NCI-H2171 treated with DMSO at 0.1 percent for 48 hours (cell line): ENCODE measurements at places on chromosomes 2 and 18.
A peak's percentile ranks its signal among the peaks of the same experiment; 100 is the strongest.

DNA sequence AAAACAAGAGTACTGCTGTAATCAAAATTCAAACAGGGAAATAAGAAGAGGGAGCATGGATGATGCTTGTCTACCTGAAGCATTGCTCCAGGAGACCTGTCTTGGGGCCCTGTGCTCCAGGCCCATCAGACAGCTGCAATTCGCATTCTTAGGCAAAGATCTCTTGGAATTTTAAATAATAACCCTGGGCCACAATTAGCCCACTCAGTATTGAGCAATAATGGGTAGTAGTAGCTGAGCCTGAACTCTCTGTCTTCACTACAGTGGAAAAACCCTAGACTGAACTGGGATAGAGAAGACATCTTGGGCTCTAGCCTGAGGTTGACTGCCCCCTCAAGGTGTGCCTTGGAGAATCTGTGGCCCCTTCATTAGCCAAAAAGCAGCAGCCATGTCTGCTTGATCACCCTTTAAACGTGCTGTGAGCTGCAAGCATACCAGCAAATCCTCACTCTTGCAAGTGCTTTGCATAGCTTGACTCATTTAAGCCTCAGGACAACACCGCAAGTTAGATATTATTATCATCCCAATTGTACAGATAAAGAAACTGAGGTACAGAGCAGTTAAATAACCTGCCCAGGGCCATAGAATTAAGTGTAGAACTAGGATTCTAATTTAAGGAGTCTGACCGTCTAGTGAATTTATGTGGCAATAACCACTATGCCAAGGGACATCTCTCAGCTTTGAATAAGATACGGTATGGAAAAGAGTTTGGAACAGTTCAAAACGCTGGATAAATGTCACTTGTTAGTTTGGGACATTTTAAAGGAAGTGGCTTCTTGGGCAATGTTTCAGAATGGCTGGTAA, 69.0 kb downstream of the DDX1 start:
- no peak for DNase-seq

DNA sequence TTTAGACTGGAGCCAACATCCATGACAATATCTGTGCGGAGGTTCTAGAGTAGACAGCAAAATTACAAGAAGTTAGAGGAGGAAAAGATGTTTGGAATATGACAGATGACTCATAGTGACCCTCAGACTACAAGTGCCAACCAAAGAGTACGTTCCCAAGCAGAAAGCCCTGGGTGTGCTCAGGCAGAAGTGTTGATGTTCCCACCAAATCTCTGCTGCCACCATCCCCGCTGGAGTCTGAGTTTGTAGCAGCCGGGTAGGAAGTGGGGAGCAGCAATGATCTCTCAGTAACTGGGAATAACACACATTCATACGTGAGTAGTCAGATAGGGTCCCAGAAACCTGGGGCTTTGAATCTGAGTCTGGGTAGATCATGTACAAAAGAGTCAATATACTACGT, 73.2 kb downstream of the XDH start:
- DNase-seq = no peak

DNA sequence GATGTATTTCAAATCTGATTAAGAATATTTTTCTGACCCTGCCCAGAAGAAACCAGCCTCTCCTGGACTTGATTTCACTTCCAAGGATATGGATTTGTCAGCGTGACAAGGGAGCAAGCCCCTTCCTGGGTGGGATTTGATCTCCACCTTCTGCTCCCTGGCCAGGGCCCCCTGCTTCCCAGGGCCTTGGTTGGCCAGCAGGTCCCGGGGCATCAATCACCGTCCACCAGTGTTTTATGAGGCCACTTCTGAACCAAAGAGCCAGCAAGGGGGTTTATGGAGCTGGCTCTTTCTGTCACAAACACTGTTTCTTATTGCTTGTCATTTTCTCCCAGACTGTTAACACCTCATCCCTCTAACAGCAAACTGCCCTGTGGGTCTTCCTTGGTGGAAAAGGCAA, 320.5 kb upstream of the SKOR2 start:
- DNase-seq = no peak

DNA sequence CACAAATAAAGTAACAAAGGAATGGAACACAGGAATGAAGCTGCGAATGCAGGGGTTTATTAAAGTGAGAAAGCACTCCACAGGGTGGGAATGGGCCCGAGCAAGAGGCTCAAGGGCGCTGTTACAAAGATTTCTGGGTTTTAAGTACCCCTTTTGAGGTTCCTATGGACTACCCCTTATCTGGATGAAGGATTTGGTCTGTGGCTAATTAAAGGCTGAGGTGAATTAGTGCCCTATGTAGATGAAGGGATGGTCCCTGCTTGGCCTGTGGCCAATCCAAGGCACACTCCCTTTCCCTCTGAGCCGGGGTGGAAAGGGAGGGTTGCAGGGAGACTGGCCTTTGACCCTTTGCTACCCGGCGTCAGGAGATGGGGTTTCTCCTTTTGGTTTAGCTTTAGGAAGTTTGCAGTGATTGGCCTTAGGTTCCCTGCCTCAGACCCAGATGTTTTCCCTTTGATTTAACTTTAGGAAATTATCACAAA, 47.5 kb upstream of the CNGA3 start:
- DNase-seq = no peak

DNA sequence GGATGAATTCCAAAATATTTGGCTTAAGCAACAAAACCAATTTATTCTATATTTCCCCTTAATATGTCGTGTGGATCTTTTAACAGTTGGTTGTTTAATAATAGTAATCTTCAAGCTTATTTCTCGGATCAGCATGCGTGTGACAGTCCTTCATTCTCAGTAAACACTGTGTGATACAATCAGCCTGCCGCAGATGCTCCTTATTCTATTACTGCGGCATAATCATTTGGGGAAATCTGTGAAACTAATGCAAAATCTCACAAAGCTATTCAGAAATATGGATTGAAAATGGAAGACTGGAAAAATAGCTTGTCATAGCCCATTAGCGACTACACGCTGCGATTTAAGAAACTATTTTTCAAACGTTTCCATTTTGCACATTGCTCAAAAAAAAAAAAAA, 36.9 kb downstream of the LINC00305 start:
- no peak for DNase-seq

GRCh38 chr2:222393733-222394267, 30.5 kb upstream of the SGPP2 start:
- no peak for DNase-seq

GRCh38 chr2:6203291-6203959, 511.2 kb downstream of the SOX11 start:
- no peak for DNase-seq

GRCh38 chr2:100713106-100713505, 106.8 kb upstream of the NPAS2 start:
- no peak for DNase-seq

DNA sequence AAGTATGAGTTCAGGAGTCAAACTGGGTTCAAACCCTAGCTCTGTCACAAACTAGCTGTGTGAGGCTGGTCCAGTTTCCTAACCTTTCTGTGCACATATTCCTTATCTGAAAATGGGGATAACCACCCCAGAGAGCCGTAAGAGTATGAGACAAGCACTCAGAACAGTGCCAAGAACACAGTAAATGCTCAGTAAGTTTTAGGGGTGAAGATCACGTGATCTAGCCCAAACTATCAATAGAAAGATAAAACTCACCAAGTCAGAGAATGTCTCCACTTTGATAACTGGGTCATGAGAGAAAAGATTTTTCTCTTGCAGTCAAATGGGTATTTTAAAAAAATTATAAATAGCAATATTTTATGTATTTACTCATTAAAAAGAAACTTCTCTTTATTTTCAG, 219.4 kb upstream of the REV1 start:
- DNase-seq = no peak

- peak; percentile 90 for DNase-seq
These were observed 39.9 kb downstream of the TGFA start for GRCh38 chr2:70513738-70514137.

DNA sequence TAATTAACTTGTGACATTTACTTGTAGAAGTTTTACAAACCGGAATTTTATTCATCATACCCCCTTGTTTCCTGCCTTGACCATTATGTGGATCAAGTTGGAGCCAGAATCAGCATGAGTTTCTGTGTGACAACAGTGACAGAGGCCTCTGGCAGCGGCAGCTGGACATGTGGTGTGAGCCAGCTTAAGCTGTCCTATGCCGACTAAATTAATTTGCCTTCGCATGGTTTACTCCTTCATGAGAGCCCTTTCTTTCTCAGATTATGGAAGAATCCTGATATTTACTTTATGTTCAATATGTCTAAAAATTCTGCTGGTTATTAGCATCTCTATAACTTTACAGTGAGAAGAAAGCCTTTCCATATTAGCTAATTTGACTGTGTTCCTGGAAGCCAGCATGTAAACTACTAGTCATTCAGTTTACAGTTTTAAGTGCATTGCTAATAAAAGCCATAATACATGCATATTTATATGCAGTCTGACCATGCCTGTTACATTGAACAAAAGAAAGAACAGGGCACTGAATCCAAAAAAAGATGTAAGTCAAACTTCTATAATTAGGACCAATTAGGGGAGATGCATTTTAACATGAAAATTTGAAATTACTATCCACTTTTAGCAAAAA, 495.8 kb upstream of the ACVR2A start:
- peak; percentile 28 for DNase-seq

- DNase-seq = no peak
These were observed 3.8 kb downstream of the ACTG2 start for GRCh38 chr2:73896362-73897239.

DNA sequence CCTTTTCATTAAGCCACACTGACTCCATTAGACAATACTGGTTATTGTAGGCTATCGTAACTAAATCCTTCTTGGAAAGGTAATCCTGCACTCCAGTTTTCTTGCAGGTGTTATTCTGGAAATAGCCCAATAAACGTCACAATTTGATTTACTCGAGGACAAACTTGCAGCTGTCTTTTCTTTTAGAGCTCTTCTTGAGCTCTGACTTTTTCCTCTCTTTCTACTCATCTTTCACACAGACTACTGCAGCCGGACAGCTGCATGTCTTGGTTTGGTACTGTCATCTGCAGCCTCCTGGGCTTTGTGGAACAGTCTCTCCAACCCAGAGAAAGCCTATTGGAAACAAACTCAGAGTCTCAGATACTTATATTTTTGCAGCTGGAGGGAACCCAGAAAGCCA, 23.0 kb upstream of the MSGN1 start:
- DNase-seq = peak; percentile 86

DNA sequence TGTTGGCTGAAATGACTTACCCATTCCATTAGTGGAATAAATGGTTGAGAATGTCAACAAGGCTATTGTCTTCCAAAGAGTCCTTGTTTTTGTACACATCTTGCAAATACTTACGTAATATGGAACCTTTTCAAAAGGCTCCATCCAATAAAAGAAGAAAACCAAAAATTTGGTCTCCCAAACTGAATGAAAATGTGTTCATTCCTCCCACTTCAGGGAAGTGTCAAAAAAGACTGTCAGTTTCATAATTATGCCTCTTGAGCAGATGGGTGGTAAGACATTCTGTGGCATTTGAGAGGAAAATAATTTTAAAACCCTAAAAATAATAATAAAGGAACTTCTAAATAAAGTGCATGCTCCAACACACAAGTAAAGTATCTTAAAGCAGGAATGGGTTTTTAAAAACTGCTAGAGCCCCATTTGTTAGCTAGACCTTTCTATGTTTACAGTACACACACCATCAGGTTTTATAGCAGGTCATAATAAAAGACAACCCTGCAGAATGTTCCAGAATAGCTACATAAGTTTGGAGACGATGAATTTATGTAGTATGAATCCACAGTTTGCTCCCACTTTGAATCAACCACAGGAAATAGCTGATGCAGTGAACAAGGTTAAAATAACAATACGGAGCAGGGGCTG, 843.7 kb downstream of the LRRTM4 start:
- no peak for DNase-seq

DNA sequence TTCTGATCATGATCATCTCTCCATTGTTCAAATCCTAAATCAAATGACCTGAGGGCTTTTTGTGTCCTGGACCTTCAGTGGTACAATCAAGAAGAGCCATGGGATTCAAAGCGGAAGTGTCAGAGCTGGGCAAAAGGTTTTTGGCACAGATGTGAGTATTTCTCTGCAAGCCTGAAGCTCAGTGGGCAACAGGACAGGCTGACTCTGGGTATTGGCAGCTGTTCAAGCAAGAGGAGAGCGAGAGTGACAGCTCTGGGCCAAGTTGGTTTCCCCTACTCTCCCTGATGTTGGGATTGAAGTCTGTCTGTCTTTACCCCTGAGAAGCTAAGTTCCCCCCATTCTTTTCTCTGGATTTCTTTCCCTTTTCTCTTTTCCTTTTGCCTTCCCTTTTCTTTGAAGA, 33.3 kb downstream of the DSEL start:
- DNase-seq = no peak

GRCh38 chr2:202043475-202043874, 9.8 kb downstream of the FZD7 start:
- no peak for DNase-seq

- peak; percentile 16 for DNase-seq
These were observed 55.2 kb downstream of the EMX1 start for GRCh38 chr2:72972352-72973136.

DNA sequence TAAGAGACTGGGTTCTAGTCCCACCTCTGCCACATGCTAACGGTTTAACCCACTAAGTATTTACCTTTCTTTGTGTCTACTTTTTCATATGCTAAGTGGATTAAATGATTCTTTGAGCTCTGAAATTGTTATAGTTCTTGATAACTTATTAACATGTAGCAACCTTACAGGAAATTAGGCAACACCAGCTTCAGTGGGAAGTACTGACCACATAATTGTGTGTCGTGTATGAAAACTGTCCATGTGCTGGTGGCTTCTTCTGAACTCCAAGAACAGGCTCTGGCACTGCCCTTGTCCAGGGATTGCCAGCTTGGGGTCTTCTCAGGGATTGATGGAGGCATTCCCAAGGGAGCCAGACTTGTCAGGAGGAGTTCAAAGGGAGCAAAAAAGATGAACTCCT, 427.7 kb downstream of the TGIF1 start:
- DNase-seq = no peak

DNA sequence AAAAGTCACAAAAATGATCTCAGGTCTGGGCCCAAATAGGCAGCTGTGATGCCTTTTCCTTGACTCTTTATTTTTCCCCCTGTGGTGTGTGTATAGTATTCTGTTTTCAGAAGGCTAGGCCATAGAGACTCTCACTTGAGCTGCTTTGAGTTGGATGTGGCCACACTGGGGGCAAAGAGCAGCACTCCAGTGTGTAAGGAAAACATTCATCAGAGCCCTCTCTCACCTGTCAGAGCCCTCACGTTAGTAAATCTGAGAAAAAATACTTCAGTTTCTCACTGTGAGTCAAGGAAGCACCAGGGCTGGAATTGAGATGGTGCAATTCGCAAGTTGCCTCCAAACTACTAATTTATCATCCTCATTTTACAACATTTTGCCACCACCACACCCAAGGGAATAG, 136.1 kb downstream of the ST6GAL2 start:
- no peak for DNase-seq

DNA sequence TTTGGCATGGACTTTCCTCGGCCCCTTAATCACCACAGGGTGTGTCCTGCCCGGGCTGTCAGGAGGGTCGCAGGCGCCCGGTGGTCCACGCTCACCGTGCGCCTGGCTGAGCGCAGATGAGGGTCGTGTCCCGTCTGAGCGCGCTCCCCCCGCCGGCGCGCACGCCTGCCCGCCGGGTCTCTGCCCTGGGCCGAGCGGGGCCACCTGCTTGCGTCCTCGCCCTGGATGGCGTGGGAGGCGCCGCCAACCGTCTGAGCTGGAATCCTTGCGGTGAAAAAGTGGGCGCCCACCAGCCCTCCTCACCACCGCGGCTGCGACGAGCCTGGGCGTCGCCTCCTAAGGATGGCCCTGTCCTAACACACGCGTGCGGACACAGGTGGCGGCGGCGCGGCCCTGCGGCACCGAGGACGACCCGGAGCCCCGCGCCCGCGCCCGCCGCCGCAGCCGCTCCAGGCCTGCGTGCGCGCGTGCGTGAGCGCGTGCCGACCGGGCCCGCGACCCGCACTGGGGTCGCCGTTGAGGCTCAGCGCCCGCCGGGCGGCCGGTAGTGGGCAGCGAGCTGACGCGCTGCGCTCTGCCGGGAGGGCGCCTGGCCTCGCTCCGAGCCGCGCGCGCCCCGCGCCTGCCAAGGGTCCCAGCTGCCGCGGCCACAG, 126.6 kb downstream of the ARHGEF4 start:
- DNase-seq = no peak
